Upper lobe of left lung (tissue), 6 donors: ENCODE measurements at places on chromosomes 4 and X.
A peak's percentile ranks its signal among the peaks of the same experiment; 100 is the strongest.

GRCh38 chrX:22629105-22629725, 356.5 kb downstream of the CBLL2 start:
- no peak for DNase-seq

DNA sequence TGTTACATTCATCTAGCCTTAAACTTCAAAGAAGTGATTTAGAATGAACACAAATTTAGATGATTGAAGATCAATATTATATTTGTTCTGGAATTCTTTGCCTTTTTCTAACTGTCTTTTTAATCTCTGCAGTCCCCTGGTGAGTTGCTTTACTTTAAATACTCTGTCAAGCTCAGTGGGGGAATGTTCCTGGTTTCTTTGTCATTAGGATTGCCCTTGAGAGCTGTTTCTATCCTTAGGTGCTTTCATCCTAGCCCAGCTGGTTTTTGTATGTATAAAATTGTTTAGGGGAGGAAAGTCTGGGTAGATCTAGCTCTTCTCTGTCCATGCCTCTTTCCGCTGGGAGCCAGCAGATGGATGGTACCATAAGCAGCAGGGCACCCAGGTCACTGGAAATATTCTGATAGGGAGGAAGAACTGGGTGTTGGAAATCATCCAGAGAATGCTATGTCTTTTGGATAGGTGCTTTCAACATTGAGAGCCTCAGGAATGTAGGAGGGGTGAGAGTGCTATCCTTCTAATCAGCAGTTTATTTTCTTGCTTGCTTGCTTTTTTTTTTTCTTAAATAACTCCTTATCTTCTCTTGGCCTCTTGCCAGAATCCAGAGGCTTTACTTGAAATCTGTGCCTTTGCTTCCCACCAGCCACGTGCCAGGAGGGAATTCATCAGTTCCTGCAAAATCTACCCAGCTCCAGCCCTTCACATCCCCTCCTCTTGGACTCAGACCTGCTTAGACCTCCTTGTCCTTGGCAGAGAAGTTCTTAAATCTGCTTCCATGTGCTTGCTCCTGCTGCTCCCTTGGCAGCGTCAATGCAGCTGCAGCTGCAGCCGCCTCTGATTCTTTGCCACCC, 215.3 kb upstream of the ANXA3 start:
- DNase-seq, result no peak

GRCh38 chrX:118655561-118656246, 71.7 kb upstream of the IL13RA1 start:
- no peak for DNase-seq

DNA sequence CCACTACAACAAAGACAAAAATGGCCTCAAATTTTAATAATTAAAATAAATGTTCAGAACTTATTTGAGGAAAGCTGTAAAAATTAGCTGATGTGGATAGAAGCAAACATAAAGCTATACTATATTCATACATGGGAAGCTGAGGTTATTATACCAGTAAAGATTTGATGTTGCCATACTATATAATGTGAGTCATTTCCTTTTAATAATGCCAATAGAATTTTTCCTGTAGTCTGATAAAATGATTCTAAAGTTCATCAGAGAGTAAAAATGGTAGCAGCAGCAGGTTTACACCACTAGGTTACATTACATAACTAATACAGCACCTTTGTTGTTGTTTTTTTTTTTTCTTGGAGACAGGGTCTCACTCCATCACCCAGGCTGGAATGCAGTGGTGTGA, 45.5 kb upstream of the CYP2U1 start:
- no peak for DNase-seq

DNA sequence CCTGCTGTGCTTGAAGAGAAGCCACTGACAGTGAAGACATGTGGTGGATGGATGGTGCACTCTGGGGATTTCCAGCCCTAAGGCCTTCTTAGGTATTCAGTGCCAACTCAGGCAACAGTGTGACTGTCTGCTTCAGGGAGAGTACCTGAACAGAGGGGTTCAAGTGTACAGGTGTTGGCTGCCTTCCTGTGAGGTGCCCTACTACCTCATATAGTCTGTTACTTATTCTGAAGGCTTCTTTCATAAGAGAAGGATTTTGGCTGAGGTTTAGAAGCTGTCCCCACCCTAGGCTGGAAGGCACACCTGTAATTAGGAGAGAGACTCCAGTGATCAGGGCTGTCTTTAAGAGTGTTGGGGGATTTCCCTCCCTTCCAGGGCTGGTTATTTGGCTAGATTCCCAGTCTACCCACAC, 1.8 kb downstream of the FTHL17 start:
- no peak for DNase-seq

GRCh38 chrX:130857207-130857606, 45.8 kb downstream of the ENOX2 start:
- no peak for DNase-seq

- DNase-seq, result peak; percentile 80
Measured at GRCh38 chr4:1310796-1311631, 21.3 kb downstream of the MAEA start.

DNA sequence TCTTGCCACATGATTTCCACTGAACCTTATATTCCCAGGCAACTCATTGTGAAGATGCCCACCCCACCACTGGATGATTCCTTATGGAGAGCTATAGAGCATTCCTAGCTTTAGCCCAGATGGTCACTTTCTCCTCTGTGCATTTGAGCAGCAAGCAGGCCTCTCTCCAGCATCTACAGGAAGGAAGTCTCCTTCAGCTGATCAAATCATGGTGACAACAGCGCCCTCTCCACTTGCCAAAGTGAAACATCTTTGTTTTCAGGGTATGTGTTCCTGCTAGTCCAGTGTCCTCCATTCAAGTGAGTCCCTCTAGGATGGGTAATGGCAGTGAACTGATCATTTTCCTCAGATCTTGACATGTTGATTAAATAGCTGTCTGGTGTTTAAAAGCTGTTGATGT, 10.9 kb upstream of the SYTL5 start:
- no peak for DNase-seq

- DNase-seq, result no peak
Measured at GRCh38 chr4:98267498-98267897, 6.3 kb downstream of the RAP1GDS1 start.

DNA sequence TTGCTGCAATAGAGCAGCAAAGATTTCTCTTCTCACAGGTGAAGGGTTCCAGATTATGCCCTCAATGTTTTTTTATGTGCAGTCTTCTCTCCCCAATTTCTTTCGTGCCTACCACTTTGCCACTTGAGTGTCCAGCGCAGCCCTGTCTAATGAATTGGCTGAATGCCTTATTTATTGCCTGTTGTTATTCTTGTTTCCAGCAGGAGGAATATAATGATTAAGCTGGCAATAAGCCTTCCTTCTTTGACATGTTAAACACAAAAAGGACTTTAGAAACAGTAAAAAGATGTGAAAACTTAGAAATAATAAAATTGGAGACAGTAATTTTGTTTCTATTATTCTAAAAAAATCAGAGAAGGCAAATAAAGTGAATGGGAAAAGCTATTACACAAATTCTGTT, 34.6 kb upstream of the FRAS1 start:
- DNase-seq, result no peak

DNA sequence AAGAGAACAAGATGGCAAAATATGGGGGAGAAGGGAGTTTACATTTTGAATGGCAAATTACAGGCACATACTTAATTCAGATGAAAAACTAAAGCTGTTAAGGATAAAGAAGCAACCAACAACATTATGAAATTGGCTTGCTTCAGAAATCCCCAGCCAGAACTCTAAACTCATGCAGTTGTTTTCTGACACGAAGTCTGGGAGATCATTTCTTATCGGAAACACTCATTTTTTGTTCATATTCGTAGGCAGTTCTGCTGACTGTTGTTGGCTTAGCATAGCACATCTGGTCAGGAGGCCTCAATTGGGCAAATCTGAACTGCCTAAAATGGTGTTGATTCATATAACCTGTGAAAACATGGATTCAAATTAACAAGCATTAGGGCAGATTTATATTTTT, 33.0 kb upstream of the ARHGAP6 start:
- DNase-seq, result no peak
